ENCODE measurements at places on chromosomes 6 and 20.

- no peak for DNase-seq
Measured at GRCh38 chr6:20681243-20681684, 147.0 kb downstream of the CDKAL1 start.

- no peak for DNase-seq
Measured at GRCh38 chr6:1991332-1991878, 254.0 kb downstream of the GMDS start.

- no peak for DNase-seq
Measured at GRCh38 chr6:1634081-1634480, 24.4 kb downstream of the FOXC1 start.

- DNase-seq, result no peak
Measured at GRCh38 chr20:37323985-37324384, 22.0 kb upstream of the SRC start.

- DNase-seq, result no peak
Measured at GRCh38 chr20:51735728-51736600, 32.2 kb downstream of the ATP9A start.

GRCh38 chr20:53760025-53760441 is 166.4 kb upstream of the ZNF217 start:
- DNase-seq, result no peak

GRCh38 chr6:41602422-41602743 is 35.9 kb upstream of the MDFI start:
- no peak for DNase-seq

DNA sequence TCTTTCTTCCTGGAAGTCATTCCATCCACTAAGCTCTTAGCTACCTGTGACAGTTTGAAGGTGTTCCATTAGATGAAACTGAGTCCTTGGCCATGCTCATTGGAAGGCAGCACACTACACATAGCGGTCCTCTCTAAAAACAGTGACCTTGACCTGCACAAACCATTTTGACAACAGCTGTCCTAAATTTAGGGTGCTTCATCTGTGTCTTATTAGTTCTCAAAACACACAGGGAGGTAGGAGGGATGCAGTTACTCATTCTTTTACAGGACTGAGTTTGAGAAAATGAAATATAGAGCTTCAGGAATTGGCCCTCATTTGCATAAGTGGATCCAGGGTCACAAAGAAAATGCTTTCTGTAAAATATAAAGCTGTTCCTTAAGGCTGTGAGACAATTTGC is 20.4 kb upstream of the MAP3K4 start:
- DNase-seq, result no peak

DNA sequence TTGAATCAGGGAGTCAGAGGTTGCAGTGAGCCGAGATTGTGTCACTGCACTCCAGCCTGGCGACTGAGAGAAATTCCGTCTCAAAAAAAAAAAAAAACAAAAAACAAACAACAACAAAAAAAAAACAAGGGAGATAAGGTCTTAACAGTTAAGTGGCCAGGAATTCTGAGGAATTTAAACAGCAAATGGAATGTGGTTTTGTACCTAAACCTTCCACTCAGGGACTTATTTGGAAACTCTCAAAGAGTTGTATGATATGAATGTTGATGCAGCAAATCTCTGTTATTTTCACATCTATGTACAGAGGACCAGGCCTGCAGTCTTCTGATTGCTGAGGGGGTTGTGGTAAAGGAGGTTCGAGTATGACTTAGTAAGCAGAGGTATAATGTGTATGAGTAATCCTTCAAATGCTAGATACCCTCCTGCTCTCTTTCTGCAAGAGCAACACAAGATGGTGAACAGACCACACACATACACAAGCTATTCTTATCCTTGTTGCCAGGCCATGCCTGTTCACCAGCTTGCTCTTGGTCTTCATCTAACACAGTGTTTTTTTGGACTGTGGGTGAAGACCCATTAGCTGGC is 174.9 kb upstream of the SCGN start:
- no peak for DNase-seq

GRCh38 chr20:22909436-22909835 is 125.7 kb upstream of the SSTR4 start:
- DNase-seq, result no peak

GRCh38 chr6:44054721-44055559 is 72.3 kb downstream of the MRPL14 start:
- peak; percentile 51 for DNase-seq

- DNase-seq, result no peak
Measured at GRCh38 chr6:84417260-84417659, 189.8 kb upstream of the CEP162 start.

DNA sequence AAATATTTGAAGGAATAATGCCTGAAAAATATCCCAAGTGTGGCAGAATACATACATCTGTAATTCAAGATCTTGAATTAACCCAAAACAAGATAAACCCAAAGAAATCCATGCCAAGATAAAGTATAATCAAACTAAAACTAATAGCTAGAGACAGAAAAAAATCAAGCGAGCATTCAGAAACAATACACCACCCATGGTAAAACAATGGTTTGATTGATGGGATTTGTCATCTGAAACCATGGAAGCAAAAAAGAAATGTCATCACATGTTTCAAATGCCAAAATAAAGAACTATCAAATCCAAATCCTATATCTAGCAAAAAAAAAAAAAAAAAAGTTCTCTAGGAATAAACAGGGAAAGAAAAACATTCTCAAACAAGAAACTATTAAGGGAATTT is 5.1 kb upstream of the DEFB127 start:
- DNase-seq, result no peak

GRCh38 chr20:18588574-18588933 is 700 bp downstream of the DTD1 start:
- no peak for DNase-seq

DNA sequence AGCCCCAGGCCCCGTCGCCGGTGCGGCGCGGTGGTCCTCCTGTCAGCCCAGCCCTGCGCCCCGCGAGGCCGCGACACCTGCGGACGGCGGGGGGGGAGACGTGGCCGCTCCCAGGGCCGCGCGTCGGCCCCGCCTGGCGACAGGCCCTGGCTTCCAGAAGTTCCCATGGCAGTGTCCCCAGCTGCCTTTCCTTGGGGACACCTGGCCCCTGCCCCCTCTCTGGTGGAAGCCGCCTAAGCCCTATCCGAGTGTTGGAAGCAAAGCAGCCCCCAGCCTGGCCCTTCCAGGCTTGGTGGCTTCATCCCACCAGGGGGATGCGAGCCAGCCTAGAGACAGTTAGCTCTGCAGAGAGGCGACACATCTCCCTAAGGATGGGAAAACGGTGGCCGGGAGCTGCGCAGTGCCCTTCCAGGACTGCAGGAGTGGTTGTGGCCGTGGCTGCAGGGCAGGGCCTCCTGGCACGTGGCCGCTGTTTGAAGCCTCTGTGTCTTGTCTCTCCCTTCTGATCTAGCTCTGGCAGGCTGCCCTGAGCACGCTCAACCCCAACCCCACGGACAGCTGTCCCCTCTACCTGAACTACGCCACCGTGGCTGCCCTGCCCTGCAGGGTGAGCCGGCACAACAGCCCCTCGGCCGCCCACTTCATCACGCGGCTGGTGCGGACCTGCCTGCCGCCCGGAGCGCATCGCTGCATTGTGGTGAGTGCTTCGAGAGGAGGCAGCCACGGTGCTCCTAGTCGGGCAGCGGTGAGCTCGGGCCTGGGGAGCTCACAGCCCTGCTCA is 816 bp downstream of the NPEPL1 start:
- peak; percentile 47 for DNase-seq

GRCh38 chr6:10266061-10266460 is 148.8 kb downstream of the TFAP2A start:
- DNase-seq, result no peak

GRCh38 chr6:28922821-28923317 is 916 bp downstream of the TRIM27 start:
- peak; percentile 59 for DNase-seq

DNA sequence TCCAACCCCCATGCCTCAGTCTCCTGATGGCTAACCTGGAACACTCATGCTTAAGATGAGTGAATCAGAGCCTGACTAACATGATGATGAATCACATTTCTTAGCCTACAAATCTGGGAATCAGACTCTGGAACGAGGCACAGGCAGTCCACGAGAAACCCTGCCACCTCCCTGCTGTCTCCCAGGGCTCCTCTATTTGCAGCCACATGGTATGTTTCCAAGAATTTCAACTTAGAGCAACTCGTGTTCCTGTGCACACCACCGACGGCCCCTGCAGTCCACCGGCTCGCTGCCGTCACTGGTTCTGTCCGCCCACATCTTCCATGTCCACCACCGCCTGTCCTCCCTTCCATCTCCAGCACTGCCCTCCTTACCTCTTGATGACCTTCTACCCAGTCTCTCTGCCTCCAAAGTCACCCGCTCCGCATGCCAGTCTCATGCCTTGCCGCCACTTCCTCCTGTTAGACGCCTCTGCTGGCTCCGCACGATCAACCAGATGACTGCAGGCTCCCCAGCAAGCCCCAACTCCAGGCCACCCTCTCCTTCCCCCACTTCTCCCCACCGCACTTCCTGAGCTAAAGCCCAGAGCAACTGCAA is 87.6 kb downstream of the AGPAT4 start:
- DNase-seq, result no peak

DNA sequence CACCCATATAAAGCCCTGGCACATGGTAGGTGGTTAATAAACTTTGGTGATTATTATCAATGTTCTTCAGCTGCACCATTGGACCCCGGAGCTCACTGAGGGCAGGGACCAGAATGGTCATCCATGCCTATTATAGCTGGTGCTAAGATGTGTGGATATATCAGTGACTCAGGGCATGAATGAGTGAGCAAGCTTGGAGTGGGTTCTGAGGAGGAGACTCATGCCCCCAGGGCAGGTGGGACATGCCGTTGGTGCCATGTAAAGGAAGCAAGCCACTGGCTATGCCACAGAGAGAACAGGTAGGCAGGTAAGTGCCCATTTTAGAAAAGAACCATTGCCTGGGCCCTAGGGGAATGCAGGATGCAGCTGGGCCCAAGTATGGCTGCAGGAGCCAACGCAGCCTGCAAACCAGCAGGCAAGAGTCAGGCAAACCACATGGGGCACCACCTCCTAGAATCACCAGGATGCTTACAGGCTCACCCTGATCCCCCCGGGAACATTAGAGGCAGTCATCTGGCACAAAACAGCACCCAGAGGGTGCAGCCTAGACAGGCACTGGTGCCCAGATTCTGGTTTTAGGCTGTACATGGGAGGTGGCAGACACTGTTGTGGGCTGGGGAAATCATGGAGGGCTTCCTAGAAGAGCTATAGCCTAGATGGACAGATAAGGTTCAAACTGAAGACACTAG is 23.5 kb downstream of the PLAGL2 start:
- no peak for DNase-seq

DNA sequence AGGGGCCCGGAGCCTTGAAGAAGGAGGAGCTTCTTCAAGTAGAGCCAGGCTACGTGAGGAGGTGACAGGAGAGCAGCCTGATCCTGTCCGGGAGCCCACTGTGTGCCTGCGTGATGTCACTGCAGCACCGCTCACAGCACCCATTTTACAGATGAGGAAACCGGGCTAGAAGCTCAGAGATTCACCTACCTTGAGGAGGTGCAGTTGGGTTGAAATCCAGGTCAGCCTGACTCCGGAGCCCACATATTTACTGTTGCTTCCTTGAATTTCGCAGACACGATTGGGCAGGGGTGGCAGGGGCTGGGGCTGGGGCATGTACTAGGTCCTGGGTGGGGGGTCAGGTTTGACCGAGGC is 12.5 kb downstream of the VSTM2L start:
- DNase-seq, result no peak

DNA sequence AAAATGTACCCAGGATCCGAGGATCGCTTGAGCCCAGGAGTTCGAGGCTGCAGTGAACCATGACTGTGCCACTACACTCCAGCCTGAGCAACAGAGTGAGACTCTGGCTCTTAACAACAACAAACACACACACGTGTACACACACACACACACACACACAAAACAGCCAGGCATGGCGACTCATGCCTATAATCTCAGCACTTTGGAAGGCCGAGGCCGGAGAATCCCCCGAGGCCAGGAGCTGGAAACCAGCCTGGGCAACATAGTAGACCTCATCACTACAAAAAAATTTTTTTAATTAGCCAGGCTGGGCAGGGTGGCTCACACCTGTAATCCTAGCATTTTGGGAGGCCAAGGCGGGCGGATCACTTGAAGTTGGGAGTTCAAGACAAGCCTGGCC is 23.3 kb upstream of the ARFGEF2 start:
- no peak for DNase-seq

All from ELF-1 (cell line).